Neural progenitor cell (in vitro differentiated cells): ENCODE measurements at places on chromosomes 6 and 20. TPM values are rescaled to one million over a fixed set of nuclear protein-coding genes. Genes with fewer than 3 reads are reported as not detected.

PHACTR1 gene
- 2.4 and 6.1 TPM in 2 replicates for total RNA-seq

NOL7 gene
- 61.4 and 79.5 TPM in 2 replicates for total RNA-seq

CCN6 gene
- not detected in 2 replicates for total RNA-seq

B3GALT4 gene
- total RNA-seq, result 1.1 and 2.1 TPM in 2 replicates

GRCh38 chr20:17570347-17571152, 675 bp downstream of the DSTN start:
- peak; percentile 80 for DNase-seq

GRCh38 chr6:56004426-56004825, 129.0 kb upstream of the BMP5 start:
- no peak for DNase-seq

GRCh38 chr20:60727425-60727824, 524.6 kb upstream of the CDH4 start:
- DNase-seq, result no peak

- DNase-seq, result peak; percentile 55
Measured at GRCh38 chr6:15464211-15464725, 198.6 kb downstream of the DTNBP1 start.

GRCh38 chr6:92810913-92811312, 608.4 kb downstream of the EPHA7 start:
- DNase-seq, result peak; percentile 83

DNA sequence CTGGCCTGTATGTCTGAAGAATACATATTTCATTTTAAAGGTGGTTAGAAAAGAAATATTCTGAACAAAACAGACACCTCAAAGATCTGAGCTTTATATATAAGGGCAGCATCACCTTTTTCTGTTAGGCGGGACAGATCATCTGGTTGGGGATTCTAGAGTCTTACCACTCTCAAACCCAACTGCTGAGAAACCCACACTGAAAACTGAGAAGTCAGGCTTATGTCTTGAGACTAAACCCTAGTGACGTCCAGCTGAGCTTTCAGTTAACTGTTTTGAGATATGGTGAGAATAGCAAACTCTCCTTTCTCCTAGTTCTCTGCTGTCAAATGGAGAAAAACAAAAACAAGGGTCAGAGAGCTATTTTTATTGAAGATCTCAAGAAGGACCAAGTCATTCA, 63.7 kb upstream of the CCN6 start:
- no peak for DNase-seq

GRCh38 chr6:16555550-16555949, 205.7 kb downstream of the ATXN1 start:
- no peak for DNase-seq

GRCh38 chr20:48634641-48635040, 193.2 kb downstream of the PREX1 start:
- DNase-seq, result no peak
